ENCODE measurements at places on chromosomes 4 and X. TPM values are rescaled to one million over a fixed set of nuclear protein-coding genes. Genes with fewer than 3 reads are reported as not detected.

DNA sequence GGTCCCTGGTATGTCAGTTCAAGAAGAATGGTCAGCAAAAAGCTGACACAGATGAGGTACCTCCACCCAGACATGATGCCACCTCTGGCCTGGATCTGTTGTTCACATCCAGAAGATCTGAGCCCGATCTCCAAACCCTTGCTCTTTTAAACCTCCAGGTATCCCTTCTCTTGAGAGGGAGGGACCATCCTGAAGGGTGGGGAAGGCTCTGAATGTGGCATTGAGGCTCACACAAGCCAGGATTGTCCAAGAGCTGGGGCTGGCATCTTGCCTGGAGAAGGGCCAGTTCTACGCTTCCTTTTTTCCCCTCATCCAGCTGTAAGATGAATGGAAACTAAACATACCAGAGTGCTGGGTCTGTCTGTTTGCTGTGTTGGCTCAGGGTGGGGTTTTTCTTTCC lies at the start of gene ITIH6:
TSS of gene ITIH6 (minus strand) at position 119 of the 400 bp plus-strand sequence. CDS start at position 74, 45 bp downstream.
- H3K4me3 ChIP-seq: no peak within 1 kb of the TSS
- no peaks in the 10 kb centered on the region for H3K4me1 ChIP-seq
- no peaks in the 10 kb centered on the region for H3K27me3 ChIP-seq
- no peak for DNase-seq
- H3K27ac ChIP-seq: no peak within 1 kb of the TSS

GRCh38 chr4:84796394-84796793 lies 170.1 kb downstream of the WDFY3 start:
- no peak overlapping the region for H3K27ac ChIP-seq
- no peaks in the 10 kb centered on the region for H3K27me3 ChIP-seq
- DNase-seq: no peak
- H3K36me3 ChIP-seq: no peaks in the 10 kb centered on the region
- no peaks in the 10 kb centered on the region for H3K4me1 ChIP-seq

The POF1B gene
- total RNA-seq: not detected

DNA sequence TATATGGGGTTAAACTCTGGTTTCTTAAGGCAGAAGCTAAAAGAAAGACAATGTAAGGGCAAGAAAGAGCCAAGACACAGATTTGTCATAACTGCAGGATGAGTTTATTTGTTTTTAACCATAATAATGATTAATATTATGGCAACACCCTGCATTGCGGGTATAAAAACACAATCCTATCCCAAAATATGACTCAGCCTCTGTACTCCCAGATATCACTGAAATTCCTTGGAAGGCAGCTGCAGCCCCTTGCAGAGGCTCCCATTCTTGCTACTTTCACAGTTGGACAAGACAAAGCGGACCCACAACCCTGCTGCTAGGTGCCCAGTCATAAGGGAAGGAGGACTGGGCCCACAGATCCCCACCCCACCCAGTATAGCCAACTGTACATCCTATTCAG lies 20.4 kb upstream of the FGF16 start:
- H3K36me3 ChIP-seq: no peaks in the 10 kb centered on the region
- no peak overlapping the region for H3K4me3 ChIP-seq
- H3K27me3 ChIP-seq: no peaks in the 10 kb centered on the region
- no peaks in the 10 kb centered on the region for H3K4me1 ChIP-seq

DNA sequence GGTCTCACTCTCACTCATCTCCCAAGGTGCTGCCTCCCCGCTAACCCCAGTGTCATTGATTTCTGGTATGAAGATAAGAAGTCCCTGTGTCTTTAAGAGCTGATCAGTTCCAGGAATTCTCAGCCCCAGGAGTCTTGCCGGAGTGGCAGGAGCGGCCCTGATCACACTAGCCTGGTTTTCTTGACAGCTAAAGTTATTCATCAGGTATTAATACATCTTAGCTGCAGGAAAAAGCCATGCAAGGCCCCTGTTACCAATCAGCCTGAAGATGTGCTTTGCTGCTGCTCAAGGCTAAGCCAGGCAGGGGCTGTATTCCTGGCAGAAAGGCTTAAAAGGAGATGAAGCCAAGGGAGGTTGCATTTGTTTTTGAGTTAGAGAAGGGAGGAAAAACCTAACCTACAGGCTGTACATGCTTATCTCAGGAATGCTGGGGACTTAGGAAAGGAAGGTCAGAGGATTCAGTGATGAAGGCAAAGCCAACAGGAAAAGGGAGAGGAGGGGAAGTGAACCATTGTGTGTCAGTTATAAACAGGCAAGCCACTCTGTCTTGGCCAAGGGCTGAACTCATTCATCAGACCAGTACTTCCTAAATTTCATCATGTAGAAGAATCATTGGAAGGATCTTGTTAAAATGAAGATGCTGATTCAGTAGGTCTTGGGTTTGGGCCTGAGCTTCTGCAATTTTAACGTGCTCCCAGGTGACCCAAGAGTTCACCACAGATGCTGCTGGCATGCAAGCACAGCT lies 8.6 kb downstream of the SRPX start:
- no peak for DNase-seq
- no peak overlapping the region for H3K27ac ChIP-seq
- no peak overlapping the region for H3K4me3 ChIP-seq
- H3K36me3 ChIP-seq: no peaks in the 10 kb centered on the region
- H3K4me1 ChIP-seq: no peaks in the 10 kb centered on the region

The GPC3 gene
- total RNA-seq: not detected

DNA sequence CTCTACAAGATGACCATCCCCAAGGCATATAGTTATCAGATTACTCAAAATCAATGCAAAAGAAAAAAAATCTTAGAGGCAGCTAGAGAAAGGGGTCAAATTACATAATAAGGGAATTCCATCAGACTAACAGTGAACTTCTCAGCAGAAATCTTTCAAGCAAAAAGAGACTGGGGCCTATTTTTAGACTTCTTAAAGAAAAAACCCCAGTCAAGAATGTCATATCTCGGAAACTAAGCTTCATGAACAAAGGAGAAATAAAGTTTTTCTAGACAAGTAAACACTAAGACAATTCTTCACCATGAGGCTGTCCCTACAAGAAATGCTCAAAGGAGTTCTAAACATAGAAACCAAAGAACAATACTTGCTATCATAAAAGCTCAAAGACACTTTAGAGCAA lies 51.7 kb downstream of the RAB28 start:
- H3K27me3 ChIP-seq: no peaks in the 10 kb centered on the region
- DNase-seq: no peak
- H3K27ac ChIP-seq: no peak overlapping the region

DNA sequence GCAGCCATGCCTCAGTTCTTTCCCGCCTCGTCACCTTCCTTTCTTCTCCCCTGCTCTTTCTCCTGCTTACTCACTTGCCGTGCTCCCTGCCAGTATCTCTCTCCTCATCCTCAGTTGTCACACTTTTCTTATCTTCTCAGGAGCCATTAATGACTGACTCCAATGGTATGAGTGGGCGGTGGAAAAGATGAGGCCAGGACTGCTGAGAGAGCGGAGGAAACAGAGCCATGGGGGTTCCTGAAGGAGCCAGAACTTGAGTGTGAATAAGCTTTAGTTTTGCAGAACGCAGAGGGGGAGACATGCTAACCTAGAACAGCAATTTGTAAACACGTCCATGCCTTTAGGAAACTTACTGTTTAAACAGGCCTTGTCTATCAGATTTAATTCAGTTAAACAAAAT lies 126.5 kb downstream of the CHIC2 start:
- H3K27me3 ChIP-seq: no peaks in the 10 kb centered on the region
- no peak overlapping the region for H3K27ac ChIP-seq
- H3K4me1 ChIP-seq: no peaks in the 10 kb centered on the region
- no peak overlapping the region for H3K4me3 ChIP-seq

DNA sequence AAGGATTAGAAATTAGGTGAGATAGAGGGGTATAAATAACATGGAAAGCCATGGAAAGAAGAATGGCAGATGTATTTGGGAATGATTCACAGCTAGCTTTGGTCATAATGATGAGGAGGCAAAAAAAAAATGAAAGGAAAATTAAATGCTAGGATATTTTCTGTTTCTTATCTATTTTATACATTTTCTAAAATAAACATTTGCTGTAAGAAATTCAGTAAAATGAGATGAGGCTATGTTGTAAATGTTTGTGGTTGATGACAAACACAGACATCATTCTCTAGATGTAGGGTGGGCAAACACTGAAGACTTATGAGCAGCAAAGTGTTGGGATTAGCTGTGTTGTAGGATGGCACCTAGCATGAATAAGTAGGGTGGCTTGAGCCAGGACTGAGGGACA lies 407.1 kb downstream of the IL15 start:
- H3K36me3 ChIP-seq: no peaks in the 10 kb centered on the region
- no peak overlapping the region for H3K27ac ChIP-seq
- H3K27me3 ChIP-seq: no peaks in the 10 kb centered on the region
- no peak overlapping the region for H3K4me3 ChIP-seq
- no peak for DNase-seq
- no peaks in the 10 kb centered on the region for H3K4me1 ChIP-seq
